ENCODE measurements at places on chromosomes 3 and 15.
A peak's percentile ranks its signal among the peaks of the same experiment; 100 is the strongest.

GRCh38 chr3:37997342-37997741 is 6.8 kb downstream of the VILL start:
- DNase-seq = no peak

DNA sequence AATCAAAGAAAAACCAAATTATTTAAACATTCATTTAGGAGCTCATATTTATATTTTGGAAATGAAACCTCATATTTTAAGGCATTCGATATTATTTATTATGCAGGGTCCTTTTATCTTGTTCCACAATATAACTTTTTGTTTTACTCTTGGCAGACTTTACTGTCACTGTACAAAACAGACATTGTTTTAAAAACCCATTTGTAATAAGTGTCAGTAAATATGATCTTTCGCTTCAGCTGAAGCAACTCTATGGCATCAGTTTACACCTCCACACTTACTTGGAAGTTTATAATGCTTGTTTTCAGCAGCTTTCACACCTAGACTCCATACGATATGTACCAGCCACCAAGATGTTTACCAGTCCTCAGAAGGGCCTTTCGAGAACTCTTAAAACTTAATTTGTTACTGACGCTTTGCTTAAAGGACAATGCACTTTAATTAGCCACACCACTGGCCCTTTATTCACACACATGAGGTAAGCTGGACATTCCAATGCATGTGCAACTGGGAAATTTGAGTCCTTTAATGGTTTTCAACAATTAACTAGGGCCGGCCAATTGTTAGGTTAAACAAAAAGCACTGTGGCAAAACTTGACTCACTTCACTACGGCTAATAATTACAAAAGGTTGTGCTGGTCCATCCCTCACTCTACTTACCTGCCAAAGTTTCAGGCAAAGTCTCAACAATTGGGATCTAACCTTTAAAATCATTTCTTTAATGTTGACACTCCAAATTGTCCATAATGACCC is 16.7 kb downstream of the WWTR1 start:
- no peak for DNase-seq

DNA sequence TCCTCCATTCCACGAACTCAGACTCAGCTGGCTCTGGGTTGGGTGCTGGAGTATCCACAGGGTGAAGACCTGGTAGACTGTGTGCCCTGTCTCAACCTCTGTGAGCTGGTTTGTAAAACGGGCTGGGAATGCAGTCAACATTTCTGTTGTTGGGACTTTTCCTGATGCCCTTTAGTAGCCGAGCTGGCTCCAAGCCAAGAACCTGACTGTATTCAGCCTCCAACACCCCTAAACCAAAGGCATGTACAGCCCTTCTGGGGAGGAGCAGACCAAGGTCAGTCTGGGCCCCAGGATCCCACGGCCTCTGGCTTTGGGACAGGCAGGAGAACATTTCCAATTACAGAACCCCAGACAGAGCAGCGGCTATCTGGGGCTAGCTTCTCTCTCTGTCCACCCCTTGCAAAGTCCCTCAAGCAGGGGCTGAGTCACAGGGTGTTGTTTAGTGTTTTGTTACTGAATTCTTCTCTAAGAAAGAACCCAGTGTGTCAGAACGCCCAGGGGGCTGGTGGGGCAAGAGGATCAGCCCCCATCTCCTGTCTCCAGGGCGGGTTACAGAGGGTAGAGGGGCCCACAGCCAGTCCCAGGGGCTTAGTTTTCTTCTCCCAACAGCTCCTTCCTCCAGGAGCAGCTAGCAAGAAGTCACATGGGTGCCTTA is 56.8 kb upstream of the SLC6A6 start:
- DNase-seq = no peak

GRCh38 chr3:160370987-160371857 is 27.8 kb downstream of the IFT80 start:
- DNase-seq = no peak

DNA sequence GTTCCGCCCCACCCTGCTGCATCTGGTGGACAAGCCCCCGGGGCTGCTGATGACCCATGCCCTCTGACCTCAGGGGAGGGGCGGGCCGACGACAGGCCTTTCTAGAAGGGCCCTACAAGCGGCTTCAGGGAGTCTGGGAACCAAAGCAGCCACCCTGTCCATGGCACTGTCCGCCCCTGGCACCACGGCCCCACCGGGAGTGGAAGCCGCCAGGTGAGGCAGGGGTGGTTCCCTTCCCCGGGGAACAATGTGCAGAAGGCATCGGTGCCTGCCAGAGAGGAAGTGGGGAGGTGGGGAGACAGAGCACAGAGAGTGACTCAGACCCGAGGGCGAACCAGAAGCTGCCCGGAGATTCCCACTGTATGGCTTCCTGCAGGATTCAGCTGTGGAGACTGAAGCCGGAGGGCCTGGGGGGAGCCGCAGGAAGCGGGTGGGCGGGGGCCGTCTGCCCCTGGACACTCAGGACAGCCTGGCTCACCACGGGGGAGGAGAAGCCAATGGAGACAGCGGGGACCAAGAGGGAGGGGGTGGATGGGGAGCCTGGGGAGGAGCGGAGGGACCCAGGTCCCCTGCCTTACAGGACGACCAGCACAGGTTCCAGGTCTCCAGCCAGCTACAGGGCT is 134.0 kb downstream of the TPRA1 start:
- DNase-seq = peak; percentile 64

GRCh38 chr3:101809178-101810021 is 30.4 kb downstream of the NXPE3 start:
- no peak for DNase-seq

- no peak for DNase-seq
Measured at GRCh38 chr15:60375306-60375705, 22.5 kb downstream of the ANXA2 start.

DNA sequence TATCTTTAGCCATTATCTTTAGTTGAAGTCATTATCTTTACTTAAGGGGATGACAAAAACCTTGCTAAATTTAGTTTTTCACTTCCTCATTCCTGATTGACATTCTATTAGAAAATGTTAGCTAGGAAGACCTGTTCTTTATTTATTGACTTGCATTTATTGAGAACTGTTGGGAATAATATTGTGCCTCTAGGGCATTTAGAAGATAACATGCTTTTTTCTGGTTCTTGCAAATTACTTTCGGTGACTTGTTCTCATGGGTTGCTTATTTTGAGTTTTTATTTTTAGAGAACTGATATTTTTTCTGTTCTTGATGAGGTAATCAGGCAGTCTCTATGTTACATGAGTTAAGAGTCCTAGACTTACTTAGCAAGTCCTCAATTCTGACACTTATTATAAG is 48.3 kb upstream of the CTDSPL start:
- DNase-seq = no peak

- no peak for DNase-seq
Measured at GRCh38 chr3:73618461-73618860, 6.3 kb downstream of the PDZRN3 start.

DNA sequence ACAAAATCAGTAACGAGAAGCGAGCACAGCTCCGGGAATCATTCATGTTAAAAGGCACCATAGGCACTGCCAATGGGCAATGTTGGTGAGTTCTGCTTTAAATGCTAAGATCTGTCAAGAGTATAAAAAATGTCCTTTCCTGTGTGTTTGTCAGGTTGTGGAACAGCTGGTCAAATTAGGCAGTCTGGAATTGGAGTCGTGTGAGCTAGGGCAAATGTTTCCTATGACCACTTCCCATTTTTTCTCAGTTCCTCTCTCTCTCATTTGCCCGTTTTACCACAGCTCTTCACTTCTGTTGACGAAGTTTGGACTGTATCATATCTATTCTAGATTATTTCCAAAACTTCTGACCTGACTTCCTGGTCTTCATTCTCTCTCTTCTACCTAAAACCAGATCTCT is 60.8 kb upstream of the GOLIM4 start:
- no peak for DNase-seq

GRCh38 chr3:126348308-126348920 is 8.8 kb downstream of the KLF15 start:
- peak; percentile 43 for DNase-seq

DNA sequence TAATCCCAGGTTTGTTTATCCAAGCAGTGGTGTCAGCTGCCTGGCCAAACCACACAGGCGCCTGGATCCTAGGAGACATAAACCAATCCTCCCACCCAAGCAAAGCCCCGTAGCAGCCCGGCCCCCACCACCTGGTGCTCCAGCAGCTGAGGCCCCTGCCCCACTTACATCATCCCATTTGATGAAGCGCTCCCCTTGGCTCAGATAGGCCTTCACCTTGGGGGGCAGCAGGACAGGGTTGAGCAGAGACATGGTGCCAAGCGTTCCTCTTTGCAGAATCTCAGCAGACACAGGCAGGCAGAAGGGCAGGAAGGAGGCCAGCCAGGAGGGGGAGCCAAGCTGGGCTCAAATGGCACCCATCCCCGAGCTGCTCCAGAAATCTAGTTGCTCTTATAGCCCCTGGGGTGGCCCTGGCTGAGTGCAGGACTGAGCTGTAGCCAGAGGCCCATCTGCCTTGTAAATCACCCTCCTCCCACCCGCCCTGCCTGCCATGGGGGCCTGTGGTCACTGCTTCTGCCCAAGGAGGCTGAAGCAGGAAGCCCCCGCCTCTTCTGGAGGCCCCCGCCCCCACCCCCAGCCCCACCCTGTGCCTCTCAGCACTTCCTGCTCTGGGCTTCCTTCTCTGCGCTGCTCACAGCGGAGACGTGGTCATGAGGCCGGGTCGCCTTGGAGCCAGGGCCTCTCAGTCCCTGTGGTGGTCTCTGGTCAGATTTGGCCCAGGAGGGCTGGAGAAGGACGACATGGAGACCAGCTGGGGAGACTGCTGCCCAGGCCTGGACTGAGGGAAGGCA is at the start of gene PLCB2:
TSS of gene PLCB2 (minus strand) at position 515 of the 791 bp plus-strand sequence. CDS start at position 252, 263 bp downstream.
- no peak for DNase-seq

- no peak for DNase-seq
Measured at GRCh38 chr3:179036226-179036625, 35.4 kb downstream of the ZMAT3 start.

DNA sequence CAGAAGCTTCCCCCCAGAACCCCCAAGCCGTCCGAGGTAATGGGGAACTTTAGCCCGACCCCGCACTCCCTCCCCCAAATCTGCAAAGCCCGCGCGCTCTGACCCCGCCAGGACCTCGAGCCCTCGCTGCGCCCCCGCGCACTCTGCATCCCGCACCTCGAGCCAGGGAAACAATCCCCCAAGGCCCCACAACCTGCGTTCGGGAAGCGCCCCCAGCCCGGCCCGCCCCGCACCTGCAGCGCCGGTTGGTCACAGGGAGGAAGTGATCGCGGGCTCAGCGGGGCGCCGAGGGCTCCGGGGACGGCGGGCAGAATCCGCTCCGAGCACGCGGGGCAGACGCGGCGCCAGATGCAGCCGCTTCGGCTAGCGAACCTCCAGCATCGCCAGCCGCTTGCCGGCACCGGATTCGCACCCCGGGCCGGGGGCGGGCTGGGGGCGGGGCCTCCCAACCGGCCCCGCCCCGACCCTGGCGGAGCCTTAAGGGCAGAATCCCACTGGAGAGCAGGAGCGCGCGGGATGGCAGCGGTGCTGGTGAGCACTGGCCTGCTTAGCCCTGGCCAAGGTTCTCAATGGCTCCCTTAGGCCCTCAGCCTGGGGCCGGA is at the start of gene CAMKV:
TSS of gene CAMKV (minus strand) at position 382 of the 602 bp plus-strand sequence. CDS start 7,518 bp downstream, outside the sequence.
- no peak for DNase-seq

GRCh38 chr15:57509126-57509525 is 82.6 kb upstream of the MYZAP start:
- DNase-seq = no peak

- peak; percentile 87 for DNase-seq
Measured at GRCh38 chr15:38817427-38818156, 253.0 kb upstream of the RASGRP1 start.

- DNase-seq = no peak
Measured at GRCh38 chr15:58873267-58873666, 60.2 kb downstream of the SLTM start.
